Fibroblast of gingiva (primary cell): ENCODE measurements at places on chromosomes 2 and 18.

GRCh38 chr18:78621141-78621755, 358.4 kb upstream of the SALL3 start:
- no peak for DNase-seq

DNA sequence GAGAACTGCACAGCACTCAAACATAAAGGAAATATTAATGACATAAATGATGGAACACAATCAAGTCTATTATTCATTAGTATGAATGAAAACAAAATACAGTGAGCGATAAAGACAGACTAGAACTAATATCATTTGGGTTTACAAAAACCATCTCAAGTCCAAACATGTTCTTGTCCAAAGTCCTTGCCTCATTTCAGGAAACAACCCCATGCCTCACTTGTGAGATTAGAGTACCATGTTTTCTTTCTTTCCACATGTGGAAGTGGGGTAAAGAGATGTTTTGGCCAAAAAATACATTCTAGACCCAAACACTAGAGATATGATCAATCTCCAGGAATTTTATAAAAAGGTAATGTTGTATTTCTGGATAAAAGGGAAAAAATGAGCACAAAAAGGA, 53.3 kb upstream of the NFE2L2 start:
- DNase-seq = no peak

DNA sequence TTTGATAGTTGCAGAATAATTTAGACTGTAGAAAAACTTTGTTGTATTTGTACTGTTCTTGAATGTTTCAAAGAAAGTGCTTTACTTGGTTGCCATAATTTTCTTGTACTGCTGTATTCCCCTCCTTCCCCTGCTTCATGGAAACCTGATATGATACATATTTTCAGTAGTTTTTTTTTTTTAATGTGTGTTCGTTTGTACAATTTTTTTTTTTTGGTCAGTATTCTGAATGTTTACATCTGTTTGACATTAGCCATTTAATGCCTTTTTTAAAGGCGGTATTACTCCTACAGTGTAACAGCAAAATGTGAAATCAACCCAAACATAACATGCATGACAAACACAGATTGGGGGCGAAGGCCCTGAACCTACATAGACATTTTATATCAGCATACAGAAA, 172.3 kb downstream of the ASXL3 start:
- no peak for DNase-seq

- DNase-seq = no peak
Observed at GRCh38 chr18:13442451-13442850, 223.9 kb downstream of the LDLRAD4 start.

DNA sequence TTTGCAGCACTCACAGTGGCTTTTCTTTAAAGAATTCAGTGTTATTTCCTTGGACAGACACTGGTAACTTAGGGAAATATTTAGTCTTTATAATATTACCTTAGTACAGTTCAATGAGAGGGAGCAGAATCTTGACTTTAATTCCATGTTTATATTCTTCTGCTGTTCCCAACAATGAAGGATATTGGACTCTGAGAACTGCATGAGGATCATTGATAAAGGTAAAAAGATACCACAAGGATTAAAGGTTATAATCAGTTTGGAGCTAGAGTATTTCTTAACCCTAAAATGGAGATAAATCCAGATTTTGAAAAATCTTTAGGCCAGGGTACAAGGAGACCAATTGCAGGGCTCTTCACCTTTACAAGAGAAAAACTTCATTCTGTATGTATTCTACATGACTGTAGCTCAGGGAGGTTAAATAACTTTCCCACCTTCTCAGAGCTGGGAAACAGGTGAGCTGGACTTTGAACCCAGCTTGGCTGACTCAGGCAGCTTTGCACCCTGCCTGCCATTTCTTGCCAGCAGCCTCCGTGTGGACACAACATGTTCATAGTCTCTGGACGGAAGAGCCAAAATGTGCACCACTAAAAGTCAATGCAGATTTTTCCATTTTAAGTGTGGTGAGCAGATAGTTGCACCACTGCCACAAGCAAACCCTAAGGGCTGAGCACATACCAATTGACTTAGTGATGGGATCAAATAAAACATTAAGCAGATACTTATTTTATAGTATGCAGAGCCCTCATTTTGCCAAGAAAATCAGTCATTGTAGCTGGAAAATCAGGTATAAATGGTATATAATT, 26.7 kb downstream of the UPP2 start:
- DNase-seq = no peak

GRCh38 chr2:20193185-20193584, 31.7 kb downstream of the SDC1 start:
- no peak for DNase-seq

- DNase-seq = peak; percentile 20
Observed at GRCh38 chr18:67583621-67584020, 67.1 kb upstream of the DSEL start.

GRCh38 chr2:68653034-68653433, 9.7 kb downstream of the PROKR1 start:
- no peak for DNase-seq

DNA sequence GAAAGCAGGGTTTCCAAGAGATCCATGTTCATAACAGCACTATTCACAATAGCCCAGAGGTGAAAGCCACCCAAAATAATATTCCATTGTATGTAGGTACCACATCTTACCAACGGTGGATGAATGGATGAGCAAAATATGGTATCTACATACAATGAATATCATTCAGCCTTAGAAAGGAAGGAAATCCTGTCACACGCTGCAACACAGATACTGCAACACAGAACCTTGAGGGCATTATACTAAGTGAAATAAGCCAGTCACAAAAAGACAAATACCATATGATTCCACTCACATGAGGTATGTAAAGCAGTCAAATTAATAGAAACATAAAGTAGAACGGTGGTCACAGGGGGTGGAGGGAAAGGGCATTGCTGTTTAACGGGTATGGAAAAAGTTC, 155.7 kb downstream of the DTNB start:
- DNase-seq = no peak

- DNase-seq = no peak
Observed at GRCh38 chr2:62270728-62271127, 74.8 kb downstream of the B3GNT2 start.

DNA sequence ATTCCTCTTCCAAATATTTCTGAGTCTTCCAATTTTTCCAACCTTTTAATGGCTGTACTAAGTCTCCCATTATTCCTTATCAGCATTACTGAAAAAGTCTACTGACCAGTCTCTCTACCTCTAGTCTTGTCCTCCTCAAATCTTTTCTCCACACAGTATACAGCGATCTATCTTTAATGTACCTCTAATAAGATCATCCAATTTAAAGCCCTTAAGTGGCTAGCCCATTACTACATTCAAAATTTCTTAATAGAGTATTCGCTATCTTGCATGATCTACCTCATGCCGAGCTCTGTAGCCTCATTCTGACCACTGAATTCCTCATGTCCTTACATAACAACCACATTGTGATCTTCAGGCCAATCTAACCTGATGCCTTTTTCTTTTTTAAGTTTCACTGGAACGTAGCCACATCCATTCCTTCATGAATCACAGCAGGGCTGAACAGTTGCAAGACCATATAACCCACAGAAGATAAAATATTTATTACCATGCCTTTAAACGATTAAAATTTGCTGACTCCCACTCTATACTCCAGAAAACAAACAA, 57.9 kb downstream of the SLC66A3 start:
- no peak for DNase-seq
